ENCODE measurements at places on chromosomes 2 and 18.
A peak's percentile ranks its signal among the peaks of the same experiment; 100 is the strongest.

DNA sequence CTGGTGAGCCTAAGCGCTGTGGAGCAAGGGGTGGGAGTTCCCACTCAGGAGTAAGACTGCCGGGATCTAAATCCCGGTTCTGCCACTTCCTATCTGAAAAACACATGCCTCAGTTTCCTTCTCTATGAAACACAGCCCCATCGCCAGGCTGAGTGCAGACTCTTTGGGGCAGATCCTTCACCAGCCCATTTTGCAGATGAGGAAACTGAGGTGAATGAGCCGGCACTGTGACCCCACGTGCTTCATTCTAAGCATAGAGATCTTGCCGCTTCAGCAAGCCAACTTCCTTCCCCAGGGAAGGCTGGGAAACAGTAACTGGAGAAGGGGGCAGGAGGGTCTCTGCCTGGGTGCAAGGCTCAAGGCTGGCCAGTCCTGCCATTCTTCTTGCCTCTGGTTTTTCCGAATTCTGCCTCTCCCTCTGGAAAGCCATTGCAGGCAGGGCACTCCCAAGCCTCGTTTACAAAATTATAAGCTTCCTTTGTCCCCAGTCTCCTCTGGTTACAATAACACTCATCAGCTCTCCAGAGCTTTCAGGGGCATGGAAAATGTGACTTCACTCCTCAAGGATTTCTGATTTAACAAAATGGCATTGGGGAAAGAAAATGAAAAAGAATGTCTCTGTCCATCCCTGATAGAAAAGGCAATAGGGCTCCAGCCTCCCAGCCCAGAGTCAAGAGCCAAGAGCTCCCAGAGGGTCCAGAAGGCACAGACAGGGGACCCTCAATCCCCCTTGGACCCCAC, 249.2 kb downstream of the TNS1 start:
- DNase-seq, result peak; percentile 2

GRCh38 chr18:34562252-34562870, 147.7 kb upstream of the DTNA start:
- no peak for DNase-seq

- no peak for DNase-seq
Measured at GRCh38 chr2:39524756-39525635, 87.9 kb upstream of the MAP4K3 start.

DNA sequence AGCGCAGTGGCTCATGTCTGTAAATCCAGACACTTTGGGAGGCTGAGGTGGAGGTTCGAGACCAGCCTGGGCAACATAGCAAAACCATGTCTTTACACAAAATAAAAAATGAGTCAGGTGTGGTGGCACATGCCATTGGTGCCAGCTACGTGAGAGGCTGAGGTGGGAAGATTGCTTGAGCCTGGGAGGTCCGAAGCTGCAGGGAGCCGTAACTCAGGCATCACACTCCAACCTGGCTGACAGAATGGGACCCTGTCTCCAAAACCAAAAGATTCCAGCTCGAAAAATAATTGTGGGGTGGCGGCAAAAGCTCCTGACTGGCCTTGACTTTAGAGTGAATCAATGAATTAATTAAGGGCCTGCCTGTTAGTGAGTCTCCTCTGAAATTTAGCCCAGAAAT, 1.2 kb upstream of the ALPP start:
- no peak for DNase-seq

GRCh38 chr2:38905251-38905650, 15.6 kb downstream of the ARHGEF33 start:
- DNase-seq, result no peak

- DNase-seq, result no peak
Measured at GRCh38 chr2:46132996-46133395, 164.2 kb upstream of the EPAS1 start.

DNA sequence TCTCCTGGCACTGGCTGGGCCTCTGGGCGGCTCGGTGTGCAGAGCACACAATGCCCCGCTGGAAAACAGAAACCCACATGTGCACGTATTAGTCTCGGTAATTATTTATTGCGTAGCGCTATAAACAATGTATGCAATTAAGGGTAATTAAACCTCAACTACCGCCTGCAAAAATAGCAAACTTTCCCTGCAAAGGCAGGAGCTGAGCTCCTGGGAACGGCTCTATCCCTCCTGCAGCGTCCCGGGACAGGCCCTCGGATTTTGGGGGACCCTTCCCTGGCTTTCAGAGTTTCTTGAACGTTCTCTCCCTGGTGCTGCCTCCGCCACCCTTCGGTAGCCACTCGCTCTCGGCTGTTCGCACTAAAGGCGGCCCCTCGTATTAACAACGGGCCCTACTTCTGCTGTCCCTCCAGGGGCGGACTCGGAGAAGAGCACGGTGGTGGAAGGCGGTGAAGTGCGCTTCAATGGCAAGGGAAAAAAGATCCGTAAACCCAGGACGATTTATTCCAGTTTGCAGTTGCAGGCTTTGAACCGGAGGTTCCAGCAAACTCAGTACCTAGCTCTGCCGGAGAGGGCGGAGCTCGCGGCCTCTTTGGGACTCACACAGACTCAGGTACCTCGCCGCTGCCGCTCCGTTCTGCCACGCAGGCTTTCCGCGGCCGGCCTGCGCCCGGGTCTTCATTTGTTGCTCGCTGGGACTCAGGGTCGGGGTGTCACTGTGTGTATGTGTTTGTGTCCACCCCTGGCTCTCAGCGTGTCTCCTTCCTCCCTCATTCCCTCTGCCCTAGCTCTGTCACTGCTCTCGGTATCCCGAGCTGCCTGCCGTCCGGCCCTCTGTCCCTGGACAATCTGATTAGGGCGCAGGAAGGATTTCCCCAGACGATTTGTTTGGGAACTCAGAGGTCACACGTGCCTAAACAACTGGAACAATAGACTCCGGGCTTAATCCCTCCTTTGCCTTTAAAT, 1.2 kb downstream of the DLX1 start:
- peak; percentile 69 for DNase-seq

DNA sequence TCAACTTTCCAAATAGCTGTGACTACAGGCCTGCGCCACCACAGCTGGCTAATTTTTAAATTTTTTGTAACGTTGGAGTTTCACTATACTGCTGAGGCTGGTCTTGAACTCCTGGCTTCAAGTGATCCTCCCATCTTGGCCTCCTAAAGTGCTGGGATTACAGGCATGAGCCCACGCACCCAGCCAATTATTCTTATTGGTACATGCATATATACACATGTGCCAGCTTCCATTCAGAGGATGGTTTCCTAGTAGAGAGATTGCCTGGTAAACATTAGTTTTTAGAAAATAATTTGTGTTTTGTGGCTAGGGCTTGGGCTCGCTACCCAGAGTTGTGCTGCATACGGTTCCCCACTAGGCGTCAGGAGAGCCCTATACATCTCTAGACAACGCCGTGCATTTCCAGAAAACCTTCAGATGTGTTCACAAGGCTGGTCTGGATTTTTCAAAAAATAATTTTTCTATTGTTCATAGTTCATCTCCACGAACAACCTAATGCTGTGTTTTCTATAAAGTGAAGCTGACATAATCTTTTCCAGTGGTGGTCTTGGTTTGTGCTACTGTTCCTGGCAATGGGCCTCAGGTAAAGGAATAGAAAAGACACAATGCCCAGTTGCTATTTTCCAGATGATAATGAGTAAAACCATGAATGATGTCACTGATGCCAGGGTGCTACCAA, 14.6 kb upstream of the AFG3L2 start:
- DNase-seq, result peak; percentile 74

GRCh38 chr2:19911808-19912509, 10.2 kb upstream of the TTC32 start:
- DNase-seq, result no peak

DNA sequence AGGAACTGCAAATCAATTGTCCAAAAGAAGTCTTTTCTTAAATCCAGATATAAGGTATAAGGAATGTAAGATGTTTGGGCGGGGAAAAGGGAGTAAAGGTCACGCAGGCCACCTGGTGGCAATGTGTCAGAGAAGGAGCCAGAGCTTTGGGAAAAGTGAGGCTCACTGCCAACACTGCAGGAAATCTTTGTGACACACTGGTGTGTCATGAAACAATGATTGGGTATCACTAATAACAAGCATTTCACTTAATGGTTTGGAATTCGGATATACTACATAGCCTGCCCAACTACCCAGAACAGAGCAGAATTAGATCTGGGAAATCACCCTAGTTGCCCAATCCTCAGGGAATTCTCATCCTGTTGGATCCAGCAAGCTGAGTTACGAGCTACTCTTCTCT, 61.0 kb downstream of the RBMS1 start:
- no peak for DNase-seq

DNA sequence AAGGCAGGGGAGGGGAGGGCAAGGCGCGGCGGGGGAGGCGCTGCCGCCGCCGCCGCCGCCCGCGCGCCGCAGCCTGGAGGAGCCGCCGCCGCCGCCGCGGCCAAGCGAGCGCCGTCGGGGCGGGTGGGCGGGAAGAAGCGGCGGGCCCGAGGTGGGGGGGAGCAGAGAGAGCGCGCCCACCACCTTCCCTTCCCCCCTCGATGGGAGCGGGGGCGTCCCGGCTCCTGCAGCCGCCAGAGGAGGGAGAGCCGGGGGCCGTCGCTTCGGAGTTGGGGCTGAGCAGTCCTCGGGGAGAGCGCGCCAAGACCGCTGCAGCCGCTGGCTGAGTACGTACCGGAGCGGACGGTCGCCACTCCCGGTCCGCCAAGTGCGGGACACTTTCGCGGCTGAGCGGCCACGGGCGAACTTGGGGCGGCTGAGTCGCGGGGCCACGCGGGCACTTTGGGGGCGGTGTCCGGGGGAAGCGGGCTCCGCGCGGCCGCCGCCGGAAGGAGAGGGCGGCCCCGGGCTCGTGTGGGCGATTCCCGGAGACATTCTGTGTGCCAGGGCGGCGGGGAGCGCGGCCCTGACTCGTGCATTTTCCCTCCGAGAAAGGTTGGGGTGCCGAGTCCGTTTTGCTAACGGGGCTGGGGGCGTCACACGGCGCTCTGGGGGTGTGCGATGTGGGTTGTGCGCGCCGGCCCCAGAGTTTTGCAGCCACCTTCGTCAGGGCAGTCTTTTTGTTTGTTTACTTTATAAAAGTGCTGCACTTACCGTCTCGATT, at the start of gene NAB1:
Gene NAB1, plus strand, starts transcription at position 49 of the 763 bp plus-strand sequence. CDS start 10,094 bp downstream, outside the sequence.
- peak; percentile 79 for DNase-seq

GRCh38 chr2:102792568-102793208, 30.9 kb downstream of the TMEM182 start:
- no peak for DNase-seq

DNA sequence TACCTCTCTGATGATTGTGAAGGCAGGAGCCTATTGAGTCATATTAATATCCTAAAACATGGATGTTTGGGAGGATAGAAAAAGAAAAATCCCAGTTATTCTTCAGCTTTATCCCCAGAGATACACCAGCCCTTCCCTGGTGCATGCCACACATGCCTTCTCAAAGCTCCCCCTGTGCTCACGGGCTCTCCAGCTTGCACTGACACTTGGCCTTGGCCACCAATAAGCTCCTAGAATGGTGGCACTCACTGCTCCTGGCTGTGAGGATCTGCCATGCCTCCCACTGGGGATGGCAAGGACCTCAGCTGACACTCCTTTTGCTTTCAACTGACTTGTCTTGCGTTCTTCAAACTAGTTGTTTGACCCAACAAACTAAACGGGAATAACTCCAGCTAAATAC, 15.9 kb downstream of the SLC14A1 start:
- no peak for DNase-seq

DNA sequence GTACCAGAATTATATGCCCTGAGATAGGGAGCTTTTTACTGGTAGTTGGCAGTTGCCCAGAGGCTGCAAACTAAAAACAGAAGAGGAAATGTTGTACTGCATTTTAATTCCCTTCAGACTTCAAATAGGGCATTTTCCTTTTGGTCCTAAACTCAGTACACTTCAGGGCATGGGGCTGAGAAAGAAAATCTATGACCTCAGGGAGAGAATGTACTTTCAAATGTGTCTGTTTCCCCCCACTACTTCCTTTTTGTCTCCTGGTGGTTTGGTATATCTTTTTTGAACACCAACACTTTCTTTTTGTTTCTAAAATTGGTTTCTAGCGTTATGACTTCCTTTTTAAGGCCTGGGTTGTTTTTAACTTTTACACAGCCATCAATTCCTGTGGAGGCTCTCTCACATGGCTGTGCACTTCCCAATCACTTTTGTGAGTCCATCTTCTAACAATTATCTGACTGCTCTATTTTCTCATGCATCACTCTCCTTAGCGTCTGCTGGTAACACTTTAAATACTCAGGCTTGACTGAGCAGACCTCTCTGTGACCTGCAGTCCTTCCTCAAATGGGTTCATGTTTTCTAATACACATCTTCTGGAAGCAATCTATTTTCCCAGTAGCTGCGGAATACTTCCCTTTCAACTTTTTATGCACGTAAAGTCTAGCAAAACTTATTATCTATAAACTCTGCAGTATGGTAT, 596.0 kb downstream of the LRP1B start:
- DNase-seq, result no peak

GRCh38 chr18:78981989-78982620, 2.5 kb downstream of the SALL3 start:
- DNase-seq, result no peak
